Activated CD8-positive, alpha-beta memory T cell treated with anti-CD3 and anti-CD28 coated beads for 4 hours (primary cell): ENCODE measurements at places on chromosomes 5 and 9.

DNA sequence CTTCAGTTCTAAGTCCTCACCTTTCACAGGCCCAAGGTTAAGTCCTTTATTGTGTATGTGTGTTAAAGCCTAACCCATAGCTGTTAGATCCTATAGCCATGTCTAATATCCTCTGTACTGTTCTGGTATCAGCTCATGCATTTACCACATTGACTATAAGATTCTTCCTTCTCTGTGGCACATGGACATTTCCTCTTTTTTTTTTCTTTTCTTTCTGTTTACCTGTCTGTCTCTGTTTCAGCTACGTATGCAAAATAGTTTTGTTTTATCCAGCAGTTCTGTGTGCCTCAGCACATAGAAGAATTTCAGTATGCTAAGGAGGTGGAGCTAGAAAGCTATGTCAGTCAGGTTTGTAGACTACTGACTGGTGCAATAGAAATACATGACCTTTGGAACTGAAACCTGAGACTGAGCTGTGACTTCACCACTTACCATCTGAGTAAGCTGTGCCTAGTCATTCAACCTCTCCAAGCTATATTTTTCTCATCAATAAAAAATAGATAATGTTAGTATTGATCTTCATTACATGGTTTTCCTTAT, 155.6 kb upstream of the VLDLR start:
- DNase-seq = no peak

GRCh38 chr5:32589942-32590869, 4.8 kb downstream of the SUB1 start:
- DNase-seq = no peak

DNA sequence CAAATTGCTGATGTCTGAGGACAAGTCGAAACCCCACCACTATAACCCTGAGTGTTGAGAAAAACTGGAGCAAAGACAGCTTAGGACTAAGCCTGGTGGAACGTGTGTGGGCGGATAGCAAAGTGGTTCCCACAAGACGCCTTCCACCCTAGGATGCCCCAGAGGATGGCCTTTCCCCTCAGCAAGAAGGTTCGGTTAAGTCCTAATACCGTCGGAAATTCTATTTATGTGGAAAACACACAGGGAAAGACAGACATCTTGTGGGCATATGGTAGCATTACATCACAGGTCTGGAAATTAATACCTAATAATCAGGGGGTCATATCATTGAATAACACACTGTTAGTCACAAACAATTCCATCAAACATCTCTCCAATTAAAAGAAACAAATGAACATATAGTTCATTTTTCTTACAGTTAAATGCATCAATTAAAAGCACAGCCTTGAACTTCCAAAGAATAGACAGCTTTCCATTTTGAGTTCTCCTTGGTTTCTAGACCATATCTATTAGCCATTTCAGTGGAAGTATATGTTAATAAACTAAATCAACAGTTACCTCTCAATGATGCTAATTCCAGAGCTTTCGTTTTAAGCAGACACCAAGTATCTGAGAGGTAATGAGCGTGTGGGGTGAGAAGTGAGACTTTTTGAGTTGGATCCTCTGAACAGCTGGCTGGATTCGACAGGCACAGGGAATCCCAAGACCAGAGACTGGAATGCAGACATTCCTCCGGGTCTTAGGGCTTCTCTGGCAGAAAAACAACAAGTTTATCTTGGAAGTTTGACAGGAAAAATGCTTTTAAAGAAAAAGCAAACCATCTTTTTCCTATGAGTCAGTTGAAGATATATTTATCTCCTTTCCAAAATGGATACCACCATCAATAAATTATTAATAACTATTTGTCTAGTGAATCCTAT, 2.9 kb upstream of the ICE1 start:
- no peak for DNase-seq

DNA sequence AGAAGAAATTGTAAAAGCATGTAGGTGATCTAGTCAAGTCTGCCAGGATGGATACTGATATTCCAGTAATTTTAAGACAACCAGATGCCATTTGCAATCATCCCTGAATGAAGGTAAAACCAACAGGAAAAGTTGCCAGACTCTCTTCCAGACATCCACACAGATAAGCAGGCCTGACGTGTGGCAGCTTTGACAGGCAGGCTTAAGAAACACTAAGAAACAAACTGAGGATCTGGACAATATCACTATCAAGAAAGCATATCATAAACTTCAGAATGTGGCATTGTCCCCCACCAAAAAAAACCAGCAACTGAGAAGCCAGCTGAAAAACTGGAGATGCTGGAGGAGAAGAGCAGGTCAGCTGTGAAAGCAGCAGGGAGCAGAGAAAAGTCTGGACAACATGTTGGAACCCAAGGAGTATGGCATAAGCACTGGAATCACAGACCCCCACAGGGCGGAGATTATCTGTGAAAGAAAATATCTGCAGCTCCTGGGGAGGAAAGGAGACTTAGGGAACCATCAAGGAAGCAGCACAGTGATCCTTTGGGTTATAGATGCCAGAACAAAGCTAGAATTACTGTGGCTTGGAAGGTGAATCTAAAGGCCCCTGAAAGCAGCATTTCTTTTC, 307.0 kb downstream of the CWC27 start:
- no peak for DNase-seq

DNA sequence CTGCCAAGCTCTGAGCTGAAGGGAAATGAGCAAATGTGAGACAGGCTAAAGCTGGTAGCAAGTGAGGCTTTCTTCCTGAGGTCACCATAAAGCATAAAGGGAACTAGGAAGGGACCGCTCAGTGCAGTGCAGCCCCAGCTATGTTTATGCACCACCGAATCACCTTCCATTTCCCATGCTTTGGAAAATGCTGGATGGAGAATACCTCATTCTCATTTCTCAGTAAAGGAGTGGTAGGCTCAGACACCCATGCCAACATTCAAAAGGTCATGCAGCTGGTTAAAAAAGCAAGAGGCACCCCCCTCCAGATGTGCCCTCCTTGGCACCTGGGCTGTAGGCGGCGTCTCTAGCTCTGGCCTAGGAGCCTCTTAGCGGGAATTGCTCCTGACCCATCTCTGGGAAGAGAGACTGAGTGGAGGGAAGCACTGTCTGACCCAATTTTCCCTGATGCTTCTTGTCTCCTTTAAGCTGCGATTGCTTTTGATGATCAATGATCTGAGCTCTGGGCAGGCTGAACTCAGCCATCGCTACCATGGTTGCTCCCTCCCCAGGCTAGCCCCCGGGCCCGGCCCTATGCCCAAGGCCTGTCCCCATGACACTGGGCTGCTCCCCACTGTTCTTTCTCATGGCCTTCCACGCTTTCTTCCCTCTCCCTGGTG, 58.7 kb downstream of the ZNF354C start:
- no peak for DNase-seq

DNA sequence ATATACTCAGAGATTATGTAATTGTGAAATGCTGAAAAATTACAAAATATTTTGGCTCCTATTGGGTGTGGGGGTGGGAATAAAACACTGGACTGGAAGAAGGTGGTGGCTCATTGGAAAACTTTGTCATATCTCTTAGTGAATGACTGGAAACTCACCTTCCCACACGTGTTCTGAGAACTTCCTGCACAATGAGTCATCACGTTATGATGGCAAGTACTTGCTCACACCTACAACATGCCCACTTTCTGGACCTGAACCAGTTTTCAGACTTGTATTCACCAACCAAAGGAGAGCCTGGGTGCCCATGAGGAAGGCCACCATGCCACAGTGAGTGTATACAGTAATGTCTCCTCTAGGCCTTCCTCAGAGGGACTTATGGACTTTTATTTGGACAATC, 294.8 kb downstream of the ASTN2 start:
- DNase-seq = no peak

GRCh38 chr9:115335439-115335838, 217.5 kb upstream of the TNC start:
- DNase-seq = no peak

DNA sequence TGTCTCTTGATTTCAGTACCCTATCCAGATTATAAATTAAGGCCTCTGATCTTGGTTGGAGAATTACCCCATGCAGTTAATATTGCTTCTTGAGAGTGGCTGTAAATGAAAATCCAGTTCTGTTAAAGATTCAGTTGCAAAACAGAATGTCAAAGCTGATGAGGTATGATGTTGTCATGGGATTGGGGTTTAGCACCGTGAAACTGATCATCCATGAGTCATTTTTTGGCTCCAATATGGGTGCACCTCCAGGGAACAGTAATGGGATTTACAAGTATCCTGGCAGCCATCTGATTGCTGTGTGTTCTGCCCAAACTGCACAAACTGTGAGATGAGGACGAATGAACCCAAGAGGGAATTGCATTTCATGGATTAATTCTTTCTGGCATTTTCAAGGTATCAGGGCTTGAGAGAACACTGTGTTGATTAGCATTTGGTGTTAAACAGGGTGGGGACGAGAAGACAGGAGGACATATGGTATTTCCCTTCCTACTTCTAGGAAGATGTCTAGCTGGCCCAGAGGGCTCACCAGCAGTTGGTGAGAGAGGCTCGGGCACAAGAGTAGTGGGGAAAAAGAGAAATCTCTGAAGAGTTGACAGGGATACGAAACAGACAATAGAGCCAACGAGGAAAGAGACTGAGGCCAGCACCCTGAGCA, 214.7 kb downstream of the GAS1 start:
- no peak for DNase-seq

DNA sequence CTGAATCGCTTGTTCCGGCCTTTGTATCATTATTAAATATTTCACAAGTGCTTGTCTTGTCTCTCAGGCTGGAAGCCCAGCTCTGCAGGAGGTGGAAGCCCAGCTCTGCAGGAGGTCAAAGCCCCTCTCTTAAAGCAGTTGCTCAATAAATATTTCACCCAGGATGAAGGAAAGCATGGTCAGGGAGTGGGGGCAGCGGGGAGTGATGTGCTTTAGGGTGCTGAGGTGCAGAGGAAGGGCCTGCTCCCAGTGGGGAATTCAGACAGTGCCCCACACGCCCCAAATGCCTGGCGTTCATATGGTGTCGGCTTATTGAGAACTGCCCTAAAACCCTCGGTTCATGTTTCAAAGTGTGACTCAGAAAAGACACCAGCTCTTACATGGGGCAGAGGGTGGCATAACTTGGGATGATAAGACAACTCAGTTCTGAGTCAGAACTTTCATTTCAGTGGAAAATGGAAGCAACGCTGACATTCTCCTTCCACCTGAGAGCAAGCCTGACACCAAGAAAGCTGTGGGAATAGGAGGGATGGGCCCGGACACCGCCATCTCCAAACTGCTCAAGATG, 114.3 kb upstream of the DAP start:
- DNase-seq = no peak

GRCh38 chr5:180156141-180156540, 52.9 kb downstream of the RASGEF1C start:
- DNase-seq = no peak

DNA sequence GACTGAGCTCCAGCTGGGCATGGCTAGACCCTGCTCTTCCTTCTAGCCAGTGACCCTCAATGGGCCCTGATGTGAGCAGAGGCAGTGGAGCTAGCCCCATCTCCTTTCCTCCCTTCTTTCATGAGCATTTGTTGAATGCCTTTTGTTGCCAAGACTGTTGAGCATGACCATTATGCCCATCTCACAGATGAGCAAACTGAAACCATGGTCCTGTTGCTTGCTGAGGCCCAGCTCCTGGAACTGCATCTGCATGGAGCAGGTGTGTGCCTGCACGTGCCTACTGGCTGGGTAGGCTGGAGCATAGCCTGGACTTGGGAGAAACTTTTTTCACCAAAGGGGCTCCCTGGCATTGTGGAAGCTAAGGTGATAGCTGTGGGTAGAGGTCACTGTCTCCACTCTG, 3.0 kb upstream of the WNK2 start:
- DNase-seq = no peak

DNA sequence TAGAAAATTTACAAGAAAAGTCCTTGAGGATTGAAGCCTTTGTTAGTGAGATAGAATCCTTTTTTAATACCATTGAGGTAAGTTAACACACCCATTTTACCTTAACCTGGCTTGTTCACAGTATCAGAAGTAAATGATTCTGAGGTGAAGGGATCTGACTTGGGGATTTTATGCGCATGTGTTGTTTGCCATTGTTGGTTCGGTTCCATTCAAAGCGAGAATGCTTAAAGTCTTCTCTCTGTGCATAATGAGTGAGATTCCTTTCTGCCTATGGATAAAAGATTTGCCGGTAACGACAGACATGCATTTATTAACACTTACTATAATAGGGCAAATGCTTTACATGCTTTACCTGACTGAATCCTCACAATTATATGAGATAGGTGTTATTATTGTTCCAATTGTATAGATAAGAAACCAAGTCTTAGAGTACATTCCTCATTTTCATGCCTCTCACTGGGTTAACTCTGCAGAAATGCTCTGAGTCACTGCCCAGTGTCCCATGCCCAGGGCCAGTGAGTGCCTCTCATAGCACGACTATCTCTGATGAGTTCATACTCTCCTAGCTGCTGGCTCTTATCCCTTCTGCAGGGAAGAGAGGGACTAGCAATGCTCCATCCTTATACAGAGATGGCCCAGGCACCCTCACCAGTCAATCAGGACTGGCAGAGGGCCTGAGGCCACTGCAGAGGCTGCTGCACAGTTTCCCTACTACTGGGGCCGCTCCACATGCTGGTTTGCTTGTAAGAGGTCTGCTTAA, 54.4 kb downstream of the CMYA5 start:
- DNase-seq = no peak

DNA sequence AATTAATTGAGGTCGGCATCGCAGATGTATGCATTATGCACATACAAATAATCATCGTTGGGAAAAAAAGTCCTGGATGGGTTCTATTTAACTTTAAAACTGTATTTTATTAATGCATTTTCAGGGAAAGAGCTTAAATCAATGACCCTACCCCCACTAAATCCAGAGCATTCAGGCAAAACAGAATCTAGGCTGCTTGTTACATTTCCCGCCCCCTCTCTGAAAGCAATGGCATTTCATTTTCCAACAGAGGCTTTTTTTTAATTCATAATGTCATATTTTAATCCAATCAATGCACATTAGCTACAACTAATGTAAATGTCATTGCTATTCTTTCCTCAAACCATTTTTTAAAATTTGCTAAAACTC, 117.4 kb upstream of the GRIA1 start:
- no peak for DNase-seq

DNA sequence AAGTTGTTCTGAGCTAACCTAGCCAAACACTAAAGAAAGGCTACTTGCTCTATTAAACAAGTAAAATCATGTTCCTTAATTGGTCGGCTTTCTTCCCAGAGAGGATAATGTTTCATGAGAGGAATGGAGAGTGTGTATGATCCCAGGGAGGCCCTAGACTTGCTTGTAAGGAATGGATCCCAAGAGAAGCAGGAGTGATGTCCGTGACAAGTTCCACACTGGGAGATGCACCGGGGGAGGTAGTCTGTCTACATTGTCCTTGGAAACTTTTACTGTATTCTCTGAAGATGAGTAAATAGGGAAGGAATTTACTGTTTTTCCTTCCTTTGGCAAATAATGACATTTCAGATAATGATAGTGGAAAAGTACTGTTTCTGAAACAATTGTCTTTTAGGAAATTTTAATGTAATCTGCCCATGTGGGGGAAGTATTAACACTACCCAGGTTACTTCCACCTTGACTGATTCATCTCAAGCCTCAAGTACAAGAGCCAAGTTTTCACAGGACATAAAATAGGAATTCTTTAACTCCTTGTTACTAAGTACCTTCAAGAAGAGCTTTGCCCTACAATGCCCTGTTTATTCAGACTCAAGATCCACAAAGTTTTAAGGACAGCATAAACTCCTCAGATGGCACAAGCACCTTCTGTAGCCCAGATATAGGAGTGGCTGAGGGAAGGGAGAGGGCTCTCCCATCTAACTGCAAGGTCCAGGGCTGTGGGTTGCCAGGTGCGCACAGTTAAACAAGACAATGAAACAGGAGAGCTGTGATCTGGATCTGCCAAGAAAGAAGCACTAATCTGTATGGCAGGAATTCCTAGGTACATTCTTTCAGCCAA, 152.1 kb downstream of the GNA14 start:
- no peak for DNase-seq

GRCh38 chr5:127970854-127971425, 112.6 kb upstream of the SLC12A2 start:
- DNase-seq = no peak

GRCh38 chr5:56569076-56569475, 246.3 kb upstream of the MAP3K1 start:
- no peak for DNase-seq
